ENCODE measurements at places on chromosomes 11 and 22.

GRCh38 chr11:68043349-68044144, 4.7 kb downstream of the TCIRG1 start:
- DNase-seq, result peak; percentile 52
- no peak overlapping the region for H3K4me3 ChIP-seq
- peaks cover 4% of the 10 kb centered on the region for H3K4me1 ChIP-seq
- H3K36me3 ChIP-seq, result peaks cover 16% of the 10 kb centered on the region

- DNase-seq, result no peak
- H3K36me3 ChIP-seq, result no peaks in the 10 kb centered on the region
- H3K4me3 ChIP-seq, result no peak overlapping the region
- peaks cover 44% of the 10 kb centered on the region for H3K4me1 ChIP-seq
- H3K27me3 ChIP-seq, result no peaks in the 10 kb centered on the region
- H3K27ac ChIP-seq, result peak overlapping the region; percentile 89
Observed at GRCh38 chr11:129141748-129142523, 50.2 kb downstream of the ARHGAP32 start.

- no peak overlapping the region for H3K4me3 ChIP-seq
- no peaks in the 10 kb centered on the region for H3K36me3 ChIP-seq
- H3K4me1 ChIP-seq, result no peaks in the 10 kb centered on the region
- H3K27ac ChIP-seq, result no peak overlapping the region
Observed at GRCh38 chr11:84930863-84931262, 696.3 kb downstream of the DLG2 start.

- H3K4me1 ChIP-seq, result no peaks in the 10 kb centered on the region
- no peak overlapping the region for H3K27ac ChIP-seq
- H3K36me3 ChIP-seq, result peaks cover 8% of the 10 kb centered on the region
- peaks cover 3% of the 10 kb centered on the region for H3K27me3 ChIP-seq
- DNase-seq, result no peak
Observed at GRCh38 chr11:65357856-65358356, 3.4 kb downstream of the TIGD3 start.

- no peak for DNase-seq
- no peaks in the 10 kb centered on the region for H3K36me3 ChIP-seq
- H3K4me3 ChIP-seq, result no peak overlapping the region
- H3K4me1 ChIP-seq, result no peaks in the 10 kb centered on the region
- no peak overlapping the region for H3K27ac ChIP-seq
Observed at GRCh38 chr11:60777106-60777505, 8.0 kb upstream of the MS4A10 start.

DNA sequence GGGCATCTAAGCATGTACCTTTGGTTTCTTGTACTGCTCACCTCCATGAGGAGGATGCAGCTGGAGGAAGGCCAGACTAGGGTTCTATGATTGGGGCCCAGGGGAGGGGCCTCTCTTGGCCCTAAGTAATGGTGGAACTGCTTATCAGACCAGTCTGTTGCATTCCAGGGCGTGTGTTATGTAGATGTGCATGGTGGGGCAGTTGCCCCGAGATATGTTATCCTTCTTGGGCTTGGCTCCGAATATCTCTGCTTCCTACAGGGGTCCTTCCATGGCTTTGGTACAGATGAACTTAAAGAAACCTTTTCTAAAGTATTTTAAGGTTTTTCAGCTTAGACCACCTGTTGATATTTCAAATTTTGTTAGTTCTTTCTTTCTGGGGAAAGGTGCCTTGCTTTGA, 126.0 kb downstream of the SWAP70 start:
- H3K27me3 ChIP-seq, result no peaks in the 10 kb centered on the region
- H3K4me1 ChIP-seq, result no peaks in the 10 kb centered on the region
- no peak for DNase-seq
- no peak overlapping the region for H3K4me3 ChIP-seq

DNA sequence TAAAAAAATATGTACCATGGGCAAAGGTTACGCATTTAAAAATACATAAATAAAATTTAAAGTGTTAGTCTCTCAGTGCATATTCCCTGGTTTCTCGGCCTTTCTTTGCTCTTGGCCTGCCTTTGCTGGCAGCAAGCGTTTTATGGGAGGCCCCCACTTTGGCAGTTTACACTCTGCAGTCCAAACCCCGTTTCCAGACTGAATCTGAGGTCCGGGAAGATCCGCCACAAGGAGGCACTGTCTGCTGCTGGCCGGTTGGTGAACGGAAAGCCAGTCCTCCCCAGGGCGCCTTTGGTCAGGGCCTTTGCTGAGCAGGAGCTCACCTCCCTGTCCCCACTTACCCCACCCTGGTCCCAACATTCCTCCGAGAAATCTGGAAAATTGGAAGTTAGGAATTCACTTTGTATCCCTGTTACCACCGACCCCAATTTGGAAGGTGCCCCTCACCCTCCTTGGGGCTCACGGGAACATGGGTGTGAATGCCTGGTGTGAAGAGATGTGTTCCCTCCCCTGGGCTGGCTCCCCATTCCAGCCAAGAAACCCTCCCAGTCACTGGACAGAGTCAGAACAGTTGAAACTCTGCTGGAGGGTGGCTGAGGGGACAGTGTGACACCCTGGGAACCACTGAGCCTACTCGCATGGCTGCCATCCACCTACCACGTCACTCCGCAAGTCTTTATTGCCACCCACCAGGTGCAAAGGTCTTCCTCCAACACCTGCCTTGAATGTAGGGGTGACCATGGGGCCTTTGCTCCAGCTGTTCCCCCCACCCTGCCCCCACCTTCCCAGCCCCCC, 9.4 kb upstream of the SF1 start:
- H3K4me3 ChIP-seq, result no peak overlapping the region
- no peaks in the 10 kb centered on the region for H3K4me1 ChIP-seq
- H3K27ac ChIP-seq, result no peak overlapping the region
- H3K36me3 ChIP-seq, result no peaks in the 10 kb centered on the region

DNA sequence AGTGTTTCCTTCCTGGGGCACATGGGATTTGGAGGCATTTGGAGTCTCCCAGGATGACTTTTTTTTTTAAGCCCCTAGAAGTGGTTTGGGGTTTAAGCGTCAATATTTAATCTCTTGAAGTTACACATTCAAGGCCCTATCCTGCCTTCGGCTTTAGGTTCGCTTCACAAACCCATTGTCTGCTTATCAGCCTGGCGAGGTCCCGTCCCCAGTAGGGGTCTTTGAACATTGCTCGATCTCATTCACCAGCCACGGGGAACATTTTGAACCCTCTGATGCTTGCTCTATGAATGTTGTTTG, 75.9 kb downstream of the KCNQ1 start:
- no peaks in the 10 kb centered on the region for H3K36me3 ChIP-seq
- no peak for DNase-seq
- no peaks in the 10 kb centered on the region for H3K27me3 ChIP-seq
- no peak overlapping the region for H3K27ac ChIP-seq

GRCh38 chr22:40585310-40585751, 51.2 kb downstream of the MRTFA start:
- peak overlapping the region; percentile 43 for H3K27ac ChIP-seq
- DNase-seq, result no peak
- peaks cover 33% of the 10 kb centered on the region for H3K36me3 ChIP-seq
- no peak overlapping the region for H3K4me3 ChIP-seq
- peaks cover 25% of the 10 kb centered on the region for H3K4me1 ChIP-seq

- H3K27ac ChIP-seq, result no peak overlapping the region
- H3K27me3 ChIP-seq, result no peaks in the 10 kb centered on the region
- H3K4me1 ChIP-seq, result no peaks in the 10 kb centered on the region
- H3K4me3 ChIP-seq, result no peak overlapping the region
- DNase-seq, result no peak
Observed at GRCh38 chr22:24926849-24927579, 19.5 kb downstream of the LHFPL7 start.

GRCh38 chr22:30238661-30239487, 7.7 kb downstream of the LIF start:
- H3K4me3 ChIP-seq, result no peak overlapping the region
- DNase-seq, result no peak
- no peaks in the 10 kb centered on the region for H3K27me3 ChIP-seq
- H3K27ac ChIP-seq, result no peak overlapping the region

DNA sequence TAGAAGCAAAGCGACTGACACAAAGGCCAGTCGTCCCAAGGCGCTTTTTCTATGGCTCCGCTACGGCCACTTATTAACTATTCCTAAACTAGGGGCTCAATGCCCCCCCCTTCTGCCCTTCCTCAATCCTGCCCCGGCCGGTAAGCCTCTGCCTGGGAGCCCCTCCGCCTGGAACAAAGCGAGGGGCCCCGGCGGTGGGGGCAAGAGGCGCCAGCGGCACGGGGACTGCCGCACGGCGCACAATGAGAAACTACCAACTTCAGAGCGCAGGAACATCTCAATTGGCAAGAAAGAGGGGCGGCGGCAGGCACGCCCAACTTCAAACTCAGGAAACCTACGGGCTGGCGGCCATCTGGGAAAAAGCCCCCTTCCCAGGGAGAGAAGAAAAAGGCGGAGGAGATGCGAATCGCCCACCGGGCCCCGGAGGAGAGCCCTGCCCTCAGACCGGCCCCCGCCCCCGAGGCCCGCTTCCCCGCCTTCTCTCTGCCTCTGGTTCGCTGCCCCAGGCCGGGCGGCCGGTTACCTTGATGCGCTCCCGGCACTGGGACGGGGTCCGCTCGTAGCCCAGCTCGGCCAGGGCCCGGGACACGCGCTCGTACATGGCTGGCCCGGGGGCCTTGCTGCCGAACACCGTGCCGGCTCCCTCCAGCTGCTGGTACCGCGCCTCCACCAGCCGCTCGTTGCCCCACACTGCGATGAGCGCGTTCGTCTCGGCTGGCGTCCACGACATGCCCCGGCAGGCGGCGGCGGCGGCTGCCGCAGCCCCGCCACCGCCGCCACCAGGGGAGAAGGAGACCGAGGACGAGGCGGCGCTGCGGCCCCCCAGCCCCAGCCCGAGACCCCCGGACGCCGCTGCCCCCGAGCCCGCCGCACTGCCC, 619 bp downstream of the MSANTD2 start:
- DNase-seq, result no peak
- H3K4me1 ChIP-seq, result peaks cover 7% of the 10 kb centered on the region
- no peaks in the 10 kb centered on the region for H3K27me3 ChIP-seq
- peak overlapping the region; percentile 80 for H3K27ac ChIP-seq

DNA sequence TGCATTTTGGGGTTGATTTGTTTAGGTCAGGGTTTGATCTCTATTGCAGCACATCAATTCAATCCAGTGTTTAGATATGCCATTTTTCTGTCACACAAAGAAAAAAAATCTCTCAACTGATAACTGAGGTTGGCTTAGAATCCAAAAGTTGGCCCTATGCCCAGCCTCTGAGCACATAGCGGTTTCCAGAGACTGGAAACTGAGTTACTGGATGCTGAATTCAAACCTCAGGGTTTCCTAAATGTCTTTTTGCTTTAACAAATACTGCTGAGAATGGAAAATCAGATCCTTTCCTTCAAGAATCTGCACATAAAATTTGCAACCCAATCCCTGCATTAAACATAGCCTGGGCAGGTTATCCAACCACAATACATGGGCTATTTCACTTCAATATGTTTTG, 4.0 kb downstream of the P4HA3 start:
- no peaks in the 10 kb centered on the region for H3K4me1 ChIP-seq
- no peaks in the 10 kb centered on the region for H3K27me3 ChIP-seq
- no peak for DNase-seq

DNA sequence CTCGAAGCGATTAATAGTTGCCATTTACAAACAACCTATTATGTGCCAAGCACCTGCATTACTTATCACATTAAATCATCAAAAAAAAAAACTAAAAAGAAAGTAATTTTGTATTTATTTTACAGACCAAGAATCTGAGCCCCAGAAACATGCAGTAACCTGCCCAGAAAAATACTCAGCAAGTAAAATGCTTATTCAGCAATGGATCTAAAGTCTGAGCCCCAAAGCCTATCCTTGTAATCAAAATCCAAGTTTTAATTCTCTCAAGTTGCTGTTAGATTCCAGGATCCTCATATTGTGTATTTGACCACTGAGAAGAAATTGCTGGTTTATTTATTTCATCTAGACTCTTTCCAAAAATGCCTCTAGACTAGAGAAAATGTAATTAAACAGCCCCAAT, 783.3 kb upstream of the API5 start:
- DNase-seq, result no peak
- no peak overlapping the region for H3K27ac ChIP-seq
- H3K27me3 ChIP-seq, result no peaks in the 10 kb centered on the region
- no peaks in the 10 kb centered on the region for H3K36me3 ChIP-seq
- no peaks in the 10 kb centered on the region for H3K4me1 ChIP-seq

DNA sequence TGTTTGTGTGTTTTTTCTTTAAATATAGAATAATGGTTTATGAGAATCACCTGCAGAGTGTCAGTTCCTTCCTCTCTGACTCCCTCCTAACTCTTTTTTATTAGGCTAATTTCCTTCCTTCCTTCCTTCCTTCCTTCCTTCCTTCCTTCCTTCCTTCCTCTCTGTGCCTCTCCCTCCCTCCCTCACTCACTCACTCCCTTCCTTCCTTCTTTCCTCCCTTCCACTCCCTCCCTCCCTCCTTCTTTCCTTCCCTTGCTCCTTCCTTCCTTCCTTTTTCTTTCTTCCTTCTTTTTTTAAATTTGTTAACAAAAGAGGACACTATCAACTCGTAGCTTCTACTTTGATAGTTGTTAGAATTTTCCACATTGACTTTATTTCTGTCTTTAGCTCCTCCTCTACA, 152.3 kb upstream of the SEZ6L start:
- no peaks in the 10 kb centered on the region for H3K36me3 ChIP-seq
- no peak for DNase-seq

GRCh38 chr11:74543991-74544390, 48.4 kb upstream of the POLD3 start:
- no peak overlapping the region for H3K4me3 ChIP-seq
- DNase-seq, result no peak
- H3K27me3 ChIP-seq, result peaks cover 30% of the 10 kb centered on the region
- no peak overlapping the region for H3K27ac ChIP-seq

- H3K27ac ChIP-seq, result no peak overlapping the region
- no peak overlapping the region for H3K4me3 ChIP-seq
- no peaks in the 10 kb centered on the region for H3K36me3 ChIP-seq
- DNase-seq, result no peak
- H3K4me1 ChIP-seq, result no peaks in the 10 kb centered on the region
- H3K27me3 ChIP-seq, result peaks cover 2% of the 10 kb centered on the region
Observed at GRCh38 chr22:22768885-22769284, 118.7 kb upstream of the IGLL5 start.

GRCh38 chr22:17434856-17435255, 65.6 kb downstream of the CECR2 start:
- no peak overlapping the region for H3K4me3 ChIP-seq
- no peak overlapping the region for H3K27ac ChIP-seq
- no peaks in the 10 kb centered on the region for H3K36me3 ChIP-seq
- H3K4me1 ChIP-seq, result peaks cover 11% of the 10 kb centered on the region
- no peak for DNase-seq
- no peaks in the 10 kb centered on the region for H3K27me3 ChIP-seq

GRCh38 chr22:43269246-43269645, 73.9 kb downstream of the SCUBE1 start:
- DNase-seq, result no peak
- H3K4me1 ChIP-seq, result no peaks in the 10 kb centered on the region
- H3K4me3 ChIP-seq, result no peak overlapping the region
- no peaks in the 10 kb centered on the region for H3K36me3 ChIP-seq

DNA sequence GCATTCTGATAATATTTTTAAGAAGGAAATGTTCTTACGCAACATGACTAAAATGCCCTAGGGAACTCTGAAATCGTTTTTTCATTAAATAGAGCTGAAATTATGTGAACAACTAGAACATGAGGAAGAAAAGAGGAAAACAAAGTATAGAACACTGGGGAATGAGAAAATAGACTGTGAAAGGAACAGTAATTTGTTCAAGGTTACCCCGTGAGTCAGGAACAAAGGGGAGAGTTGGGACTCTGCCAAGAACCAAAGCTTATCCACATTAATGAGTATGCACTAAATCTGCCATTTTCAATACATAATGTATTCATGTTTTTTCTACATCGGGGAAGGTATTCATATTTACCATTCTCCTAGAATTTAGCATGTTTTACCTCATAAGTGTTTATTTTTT, 961.8 kb upstream of the CCDC90B start:
- DNase-seq, result no peak
- no peak overlapping the region for H3K4me3 ChIP-seq
- no peaks in the 10 kb centered on the region for H3K27me3 ChIP-seq
- H3K36me3 ChIP-seq, result no peaks in the 10 kb centered on the region
- no peak overlapping the region for H3K27ac ChIP-seq
- H3K4me1 ChIP-seq, result no peaks in the 10 kb centered on the region

All from RWPE2 (cell line).